ENCODE measurements at places on chromosomes 11 and 22. TPM values are rescaled to one million over a fixed set of nuclear protein-coding genes. Genes with fewer than 3 reads are reported as not detected.

DNA sequence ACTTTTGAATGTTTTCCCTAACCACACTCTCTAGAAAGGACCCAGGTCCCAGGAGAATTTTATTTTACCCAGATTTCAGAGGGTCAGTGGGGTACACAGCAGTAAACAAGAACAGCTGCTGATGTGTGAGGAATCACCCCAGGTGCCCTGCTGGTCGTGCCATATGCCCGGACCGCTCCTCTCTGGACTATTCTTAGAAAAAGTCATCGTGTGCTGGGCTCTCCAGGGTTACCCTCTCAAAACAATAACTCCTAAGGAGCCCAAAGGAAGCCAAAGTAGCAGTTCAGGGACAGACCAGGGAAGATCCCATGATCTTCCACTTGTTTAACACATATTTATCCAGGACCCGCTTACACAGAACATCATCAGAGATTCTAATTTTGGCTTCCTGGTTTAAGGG, 29.7 kb downstream of the LRP4 start:
- no peak for DNase-seq

SERHL2 gene
- total RNA-seq = 1.6 TPM

DNA sequence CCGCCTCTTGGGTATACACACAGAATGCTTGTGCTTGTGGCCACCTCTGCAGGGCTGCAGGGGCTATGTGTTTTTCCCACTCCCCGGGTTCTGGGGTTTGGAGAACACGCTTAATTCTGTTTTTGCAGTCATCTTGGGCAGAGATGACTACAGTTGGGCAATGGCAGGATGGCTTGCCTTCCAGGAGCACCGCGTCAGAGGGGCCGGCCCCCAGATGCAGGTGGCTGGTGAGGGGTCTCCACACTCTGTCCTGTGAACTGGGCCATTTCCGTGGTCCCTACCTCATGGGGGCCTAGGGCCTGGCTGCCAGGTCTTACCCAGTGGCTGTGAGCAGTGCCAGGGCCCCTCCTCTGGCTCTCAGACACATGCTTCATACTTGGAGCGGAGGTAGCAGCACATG, 68.3 kb downstream of the CTTN start:
- DNase-seq = no peak

SLC43A3 gene
- total RNA-seq = 102 TPM

GRCh38 chr22:23285236-23285635, 104.9 kb downstream of the BCR start:
- no peak for DNase-seq
